ENCODE measurements at places on chromosomes 7 and 10. TPM values are rescaled to one million over a fixed set of nuclear protein-coding genes. Genes with fewer than 3 reads are reported as not detected.

DNA sequence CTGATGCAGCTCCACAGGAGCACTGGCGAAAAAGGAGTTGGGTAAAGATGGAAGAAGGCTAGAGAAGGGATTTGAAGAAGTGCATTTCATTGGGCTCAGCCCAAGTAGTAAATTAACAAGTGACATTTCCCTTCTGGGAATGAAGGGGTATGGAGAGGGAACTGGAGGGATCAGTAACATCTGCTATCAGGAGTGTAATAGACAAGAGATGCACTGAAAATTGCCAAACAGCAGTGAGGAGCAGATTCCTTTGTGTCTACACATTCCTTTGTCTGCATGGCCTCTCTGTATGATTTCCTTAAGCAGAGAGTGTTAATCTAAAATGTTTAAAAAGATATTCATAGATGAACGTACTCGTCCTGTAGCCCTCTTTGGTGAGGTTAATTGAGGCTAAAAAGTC lies 148.2 kb upstream of the FERD3L start:
- no peak for DNase-seq
- H3K27me3 ChIP-seq = no peaks in the 10 kb centered on the region
- no peak overlapping the region for H3K27ac ChIP-seq
- no peak overlapping the region for H3K4me3 ChIP-seq
- no peaks in the 10 kb centered on the region for H3K36me3 ChIP-seq
- H3K4me1 ChIP-seq = no peaks in the 10 kb centered on the region

UCN3 gene
- 1.2 TPM for total RNA-seq

TAS2R41 gene
- total RNA-seq = not detected

DNA sequence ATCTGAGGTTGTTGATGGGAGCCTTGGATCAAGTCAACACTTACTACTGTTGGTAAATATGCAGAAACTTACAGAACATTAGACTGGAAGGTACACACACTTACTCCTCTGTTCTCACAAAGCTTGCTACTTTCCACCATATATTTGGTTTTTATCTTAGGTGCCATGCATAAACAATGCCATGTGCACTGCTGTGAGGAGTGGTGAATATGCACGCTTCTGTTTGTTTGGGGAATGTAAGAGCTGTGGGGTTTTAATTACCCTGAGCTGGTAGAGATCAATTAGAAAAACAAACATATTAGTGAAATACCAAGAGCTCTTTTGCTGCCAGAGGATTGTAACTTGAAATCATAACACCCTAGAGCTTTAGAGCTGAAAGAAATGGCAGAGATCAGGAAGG lies 79.8 kb upstream of the ARID5B start:
- no peak for DNase-seq
- no peaks in the 10 kb centered on the region for H3K4me1 ChIP-seq
- H3K27me3 ChIP-seq = no peaks in the 10 kb centered on the region
- H3K27ac ChIP-seq = no peak overlapping the region
- H3K4me3 ChIP-seq = no peak overlapping the region
- no peaks in the 10 kb centered on the region for H3K36me3 ChIP-seq

DNA sequence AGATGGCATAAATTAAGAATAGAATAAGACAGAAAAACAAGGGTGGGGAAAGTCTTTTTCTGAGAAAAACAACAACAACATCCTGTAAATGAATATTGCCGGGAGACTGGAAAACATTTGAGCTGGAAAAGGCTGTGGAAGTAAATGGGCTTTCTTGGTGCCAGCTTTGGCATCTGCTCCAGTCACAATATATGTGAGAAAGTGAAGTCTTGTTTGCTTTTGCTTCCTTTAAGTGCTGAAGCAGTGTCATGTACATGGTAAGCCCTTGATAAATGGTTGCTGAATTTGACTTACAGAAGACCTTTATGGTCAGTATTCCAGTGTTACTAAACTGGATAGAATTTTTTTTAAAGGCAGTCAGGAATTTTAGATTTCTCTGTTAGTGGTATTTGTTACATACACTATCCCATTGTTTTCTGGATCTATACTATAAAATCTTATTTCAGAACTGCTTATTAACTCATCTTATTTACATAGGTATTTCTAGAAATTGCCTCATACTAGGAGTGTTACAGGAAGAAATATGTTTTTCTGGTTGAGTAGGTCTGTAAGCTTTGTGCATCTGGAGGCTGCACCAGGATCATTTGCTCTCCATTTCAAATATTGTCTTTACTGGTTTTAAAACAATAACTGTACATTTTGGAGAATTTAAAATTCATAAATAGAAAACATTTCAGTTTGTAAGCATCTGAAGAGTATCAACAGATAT lies 201.7 kb upstream of the FOXP2 start:
- H3K27ac ChIP-seq = no peak overlapping the region
- no peaks in the 10 kb centered on the region for H3K4me1 ChIP-seq
- DNase-seq = no peak
- H3K36me3 ChIP-seq = no peaks in the 10 kb centered on the region
- H3K4me3 ChIP-seq = no peak overlapping the region

SPDYE11 gene
- total RNA-seq = not detected

DNA sequence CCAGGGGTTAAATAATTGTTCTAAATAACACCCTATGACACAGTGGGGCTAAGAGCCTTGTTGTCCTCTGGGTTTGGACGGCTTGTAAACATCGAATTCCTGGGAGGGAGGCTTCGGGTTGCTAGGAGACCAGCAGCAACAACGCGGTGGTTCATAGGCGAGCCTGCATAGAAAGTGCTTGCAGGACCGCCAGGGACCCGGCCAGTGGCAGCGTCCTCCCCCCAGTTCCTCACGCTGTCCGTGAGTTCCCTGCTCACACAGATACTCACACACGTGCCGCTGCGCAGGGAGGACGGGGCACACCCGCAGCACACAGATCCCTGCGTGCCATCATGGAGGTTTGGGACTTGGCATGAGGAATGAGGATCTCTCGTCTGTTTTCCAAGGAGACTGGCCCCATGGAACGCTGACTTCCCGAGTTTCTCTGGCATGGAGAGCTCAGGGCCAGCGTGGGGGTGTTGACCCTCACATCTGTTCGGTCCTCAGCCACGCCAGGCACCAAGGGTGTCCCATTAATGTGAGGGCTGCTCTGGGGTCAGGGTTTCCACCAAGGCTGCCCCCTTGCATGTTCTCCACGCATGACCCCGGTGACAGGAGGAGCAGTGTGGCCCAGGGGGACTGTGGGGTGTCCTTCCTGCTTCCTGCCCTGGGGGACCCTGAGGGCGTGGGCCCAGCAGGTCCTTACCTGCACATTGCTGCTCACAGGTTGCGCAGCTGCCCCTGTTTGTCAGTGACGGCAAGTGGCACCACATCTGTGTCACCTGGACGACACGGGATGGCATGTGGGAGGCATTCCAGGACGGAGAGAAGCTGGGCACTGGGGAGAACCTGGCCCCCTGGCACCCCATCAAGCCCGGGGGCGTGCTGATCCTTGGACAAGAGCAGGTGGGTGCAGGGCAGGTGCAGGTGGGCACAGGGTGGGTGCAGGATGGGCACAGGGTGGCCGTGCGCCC lies 9.7 kb downstream of the NPTX2 start:
- peaks cover 14% of the 10 kb centered on the region for H3K27me3 ChIP-seq
- no peak overlapping the region for H3K4me3 ChIP-seq
- no peak overlapping the region for H3K27ac ChIP-seq
- DNase-seq = no peak
- H3K36me3 ChIP-seq = no peaks in the 10 kb centered on the region
- no peaks in the 10 kb centered on the region for H3K4me1 ChIP-seq

GRCh38 chr10:7563368-7563767 lies 103.4 kb downstream of the ITIH5 start:
- no peaks in the 10 kb centered on the region for H3K36me3 ChIP-seq
- no peak overlapping the region for H3K27ac ChIP-seq
- H3K4me3 ChIP-seq = no peak overlapping the region
- peaks cover 33% of the 10 kb centered on the region for H3K4me1 ChIP-seq
- no peak for DNase-seq

GRCh38 chr10:102814453-102814871 lies 22.8 kb downstream of the CYP17A1 start:
- no peak overlapping the region for H3K4me3 ChIP-seq
- peak overlapping the region; percentile 91 for H3K27ac ChIP-seq
- H3K4me1 ChIP-seq = peaks cover 52% of the 10 kb centered on the region
- no peak for DNase-seq
- peaks cover 48% of the 10 kb centered on the region for H3K36me3 ChIP-seq

KCNIP2 gene
- total RNA-seq = 3.0 TPM

DNA sequence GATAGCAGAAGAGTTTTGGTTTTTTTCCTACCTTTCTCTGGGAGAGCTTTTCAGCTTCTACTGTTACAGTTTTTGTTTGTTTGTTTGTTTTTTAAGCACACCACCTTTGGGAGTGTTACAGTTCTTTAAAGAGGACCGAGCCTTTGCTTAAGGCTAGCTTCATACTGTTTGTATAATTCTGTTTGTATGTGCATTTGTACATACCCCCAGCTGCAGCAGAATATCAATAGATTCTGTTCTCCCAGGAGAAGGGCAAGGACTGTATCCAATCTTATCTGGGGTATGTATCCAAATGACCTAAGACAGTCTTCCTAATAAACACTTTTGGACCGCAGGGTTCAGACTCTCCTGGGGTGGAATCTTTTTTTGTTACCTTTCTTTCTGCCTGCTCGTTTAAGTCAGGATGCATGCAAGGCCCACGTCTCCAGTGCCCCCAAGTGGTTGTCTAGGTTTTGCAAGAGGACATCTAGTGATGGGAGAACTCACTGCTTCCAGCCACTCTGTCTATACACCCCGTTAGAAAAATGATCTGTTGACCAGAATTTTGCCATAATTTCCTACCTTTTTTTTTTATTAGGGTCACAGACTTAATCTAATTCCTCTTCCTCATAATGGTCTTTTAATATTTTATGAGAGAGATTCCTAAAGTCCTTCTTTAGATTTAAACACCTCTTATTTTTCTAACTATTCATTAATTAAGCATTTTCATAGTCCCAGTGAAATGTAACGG lies 23.9 kb downstream of the NRF1 start:
- no peak overlapping the region for H3K4me3 ChIP-seq
- DNase-seq = no peak

GPR26 gene
- not detected for total RNA-seq

CNPY1 gene
- not detected for total RNA-seq

- H3K27me3 ChIP-seq = no peaks in the 10 kb centered on the region
- H3K36me3 ChIP-seq = no peaks in the 10 kb centered on the region
- H3K27ac ChIP-seq = no peak overlapping the region
- H3K4me3 ChIP-seq = no peak overlapping the region
- no peak for DNase-seq
These were observed 177.6 kb upstream of the SEMA3A start for GRCh38 chr7:84372155-84372621.

DNA sequence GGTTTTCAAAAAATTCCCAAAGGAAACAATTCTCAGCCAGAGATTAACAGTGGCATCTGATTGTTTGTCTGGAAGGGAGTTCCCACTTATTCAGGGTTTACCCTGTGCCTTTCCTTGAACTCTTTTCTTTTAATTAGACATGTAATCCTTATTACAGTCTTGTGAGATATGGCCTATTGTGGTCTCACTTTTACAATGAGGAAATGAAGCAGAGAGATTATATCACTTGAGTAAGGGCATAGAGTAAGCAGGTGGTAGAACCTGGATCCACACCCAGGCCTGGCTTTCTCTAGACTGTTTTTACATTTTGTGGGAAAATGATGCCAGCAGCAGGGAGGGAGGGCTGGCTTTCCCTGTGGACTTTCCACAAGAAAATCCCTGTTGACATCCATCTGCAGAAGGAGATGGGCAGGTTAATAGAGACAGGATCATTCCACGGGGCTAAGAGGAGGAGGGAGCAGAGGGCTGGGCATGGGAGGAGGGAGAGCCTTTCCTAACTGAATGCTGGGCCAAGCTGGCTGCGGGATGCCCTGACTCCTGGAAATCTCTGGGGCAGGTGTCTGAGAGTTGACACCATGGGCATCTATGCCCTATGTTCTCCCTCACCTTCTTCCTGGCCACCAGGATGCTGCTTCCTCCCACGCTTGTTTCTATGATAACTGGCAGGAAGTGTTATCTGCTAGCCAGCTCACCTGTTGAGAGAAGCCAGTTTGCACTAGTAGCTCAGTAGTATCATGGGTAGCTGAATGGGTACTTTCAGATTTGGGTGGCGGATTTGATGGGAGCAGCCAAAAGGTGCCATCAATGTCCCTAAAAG lies 28.7 kb upstream of the ARHGAP22 start:
- no peak for DNase-seq
- H3K36me3 ChIP-seq = no peaks in the 10 kb centered on the region
- H3K4me3 ChIP-seq = no peak overlapping the region
- no peaks in the 10 kb centered on the region for H3K4me1 ChIP-seq
- H3K27ac ChIP-seq = no peak overlapping the region

GPR15LG gene
- total RNA-seq = not detected

DNA sequence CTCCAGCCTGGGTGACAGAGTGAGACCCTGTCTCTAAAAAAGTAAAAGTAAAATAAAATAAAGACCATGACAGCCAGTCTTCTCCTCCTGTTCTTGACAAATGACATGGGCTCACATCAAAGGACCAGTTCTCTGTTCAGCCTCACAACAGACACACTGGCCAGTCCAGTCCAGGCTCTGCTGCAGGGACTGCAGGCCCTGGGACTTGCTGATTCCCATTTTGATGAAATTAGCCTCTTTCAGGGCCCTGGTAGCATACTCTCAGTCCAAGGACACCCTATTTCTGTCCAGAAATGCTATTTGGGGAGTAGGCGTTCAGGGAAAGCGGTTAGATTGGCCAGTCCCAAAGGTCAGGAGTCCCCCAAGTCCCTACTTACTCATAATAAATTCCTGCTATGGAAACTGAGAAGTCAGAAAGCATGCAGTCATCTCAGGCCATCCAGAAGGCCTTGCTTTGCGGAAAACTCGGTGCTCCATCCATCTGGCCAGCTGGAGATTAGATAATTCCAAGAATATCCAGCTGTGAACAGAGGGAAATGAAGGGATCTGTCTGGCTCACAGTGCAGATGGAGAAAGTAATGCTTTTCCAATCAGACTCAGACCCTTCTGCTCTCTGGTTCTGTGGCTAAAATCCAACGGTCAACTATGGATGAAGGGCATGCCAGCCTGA lies 74.4 kb downstream of the RAB11FIP2 start:
- no peaks in the 10 kb centered on the region for H3K4me1 ChIP-seq
- no peak for DNase-seq
- H3K4me3 ChIP-seq = no peak overlapping the region
- no peaks in the 10 kb centered on the region for H3K27me3 ChIP-seq
- no peaks in the 10 kb centered on the region for H3K36me3 ChIP-seq

GRCh38 chr7:139720705-139721231 lies 57.0 kb downstream of the HIPK2 start:
- peak overlapping the region; percentile 56 for H3K27ac ChIP-seq
- H3K4me1 ChIP-seq = peaks cover 55% of the 10 kb centered on the region
- no peak for DNase-seq
- H3K36me3 ChIP-seq = peaks cover 8% of the 10 kb centered on the region
- H3K27me3 ChIP-seq = no peaks in the 10 kb centered on the region

DNA sequence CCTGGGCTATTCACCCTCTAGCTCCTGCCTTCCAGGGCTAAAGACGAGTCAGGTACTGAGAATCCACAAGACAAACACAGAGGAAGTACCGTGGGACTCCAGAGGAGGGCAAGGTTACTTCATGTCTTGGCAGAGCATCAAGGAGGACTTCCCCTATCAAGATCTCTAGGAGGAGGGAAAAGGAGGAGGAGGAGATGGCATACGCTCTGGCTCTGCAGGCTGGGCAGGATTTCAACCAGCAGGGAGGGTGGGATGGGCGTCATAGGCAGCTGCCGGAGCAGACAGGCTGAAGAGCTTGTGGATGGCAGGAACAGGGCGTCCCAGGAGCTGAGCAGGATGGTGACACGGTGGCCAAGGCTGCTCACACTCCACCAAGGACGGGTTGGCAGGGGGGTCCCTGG lies 21.3 kb downstream of the MDH2 start:
- no peaks in the 10 kb centered on the region for H3K27me3 ChIP-seq
- no peak overlapping the region for H3K27ac ChIP-seq
- no peak overlapping the region for H3K4me3 ChIP-seq
- peaks cover 33% of the 10 kb centered on the region for H3K36me3 ChIP-seq
- peak; percentile 82 for DNase-seq

C7orf33 gene
- not detected for total RNA-seq
